ENCODE measurements at places on chromosomes 2 and 18. TPM values are rescaled to one million over a fixed set of nuclear protein-coding genes. Genes with fewer than 3 reads are reported as not detected.

CNRIP1 gene
- 7.6 TPM for total RNA-seq

REG3A gene
- not detected for total RNA-seq

SLC30A3 gene
- 7.6 TPM for total RNA-seq

DQX1 gene
- not detected for total RNA-seq

SPATA3 gene
- not detected for total RNA-seq

FRZB gene
- 1.9 TPM for total RNA-seq

GALNT3 gene
- total RNA-seq: 0.13 TPM

UGT1A3 gene
- not detected for total RNA-seq

SPR gene
- total RNA-seq: 35.9 TPM
